Spleen (tissue), 13 donors: ENCODE measurements at places on chromosomes 7 and 10. TPM values are rescaled to one million over a fixed set of nuclear protein-coding genes. Genes with fewer than 3 reads are reported as not detected.
A peak's percentile ranks its signal among the peaks of the same experiment; 100 is the strongest.

GRCh38 chr7:104933521-104933988 lies 80.5 kb upstream of the KMT2E start:
- DNase-seq, result no peak

Gene UPF2
- total RNA-seq, result 29.1 TPM

GRCh38 chr7:1693419-1693990 lies 23.4 kb downstream of the ELFN1 start:
- DNase-seq, result peak; percentile 69

GRCh38 chr10:116653885-116654284 lies 33.1 kb downstream of the PNLIPRP2 start:
- DNase-seq, result no peak

DNA sequence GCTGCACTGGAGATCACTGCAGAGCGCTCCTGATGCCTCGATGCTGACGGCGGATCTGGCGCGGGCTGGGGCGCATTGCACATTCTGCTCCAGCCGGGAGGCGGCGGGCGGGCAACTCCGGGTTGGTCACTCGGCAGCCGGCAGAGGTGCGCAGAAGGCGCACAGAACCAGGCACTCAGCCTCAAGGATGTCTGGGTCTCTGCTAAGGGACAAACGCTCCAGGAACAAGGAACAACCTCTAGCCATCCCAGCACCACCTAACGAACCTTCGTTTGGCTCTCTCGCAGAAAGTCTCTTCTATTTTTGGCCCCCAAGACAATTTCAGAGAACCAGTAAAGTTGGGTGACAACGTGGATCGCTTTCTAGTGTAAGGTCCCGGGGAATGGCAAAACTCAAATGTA lies 254.6 kb downstream of the OTUD1 start:
- peak; percentile 77 for DNase-seq

Gene WIPF3
- total RNA-seq, result 0.70 TPM

Gene NPSR1
- total RNA-seq, result not detected

DNA sequence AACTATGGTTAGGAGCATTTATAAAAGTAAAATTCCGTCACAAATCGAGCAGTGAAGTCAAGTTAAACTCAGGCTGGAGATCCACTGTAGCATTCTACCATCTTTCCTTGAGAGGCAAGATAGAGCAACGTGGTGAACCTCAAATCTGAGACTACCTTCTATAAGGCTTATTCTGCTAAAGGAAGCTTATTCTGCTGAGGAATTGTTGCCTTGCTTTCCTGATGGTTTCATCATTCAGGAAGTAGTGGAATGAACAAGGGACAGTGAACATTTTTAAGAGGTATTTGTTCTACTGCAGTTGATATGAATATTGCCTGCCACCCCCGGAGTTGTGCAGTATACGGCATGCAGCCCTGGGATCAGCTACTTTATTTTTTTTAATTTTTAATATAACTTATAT lies 170.8 kb downstream of the VPS50 start:
- no peak for DNase-seq

- peak; percentile 74 for DNase-seq
Measured at GRCh38 chr7:157660971-157661610, 324.3 kb downstream of the DNAJB6 start.

GRCh38 chr7:42151309-42151708 lies 85.7 kb downstream of the GLI3 start:
- no peak for DNase-seq

DNA sequence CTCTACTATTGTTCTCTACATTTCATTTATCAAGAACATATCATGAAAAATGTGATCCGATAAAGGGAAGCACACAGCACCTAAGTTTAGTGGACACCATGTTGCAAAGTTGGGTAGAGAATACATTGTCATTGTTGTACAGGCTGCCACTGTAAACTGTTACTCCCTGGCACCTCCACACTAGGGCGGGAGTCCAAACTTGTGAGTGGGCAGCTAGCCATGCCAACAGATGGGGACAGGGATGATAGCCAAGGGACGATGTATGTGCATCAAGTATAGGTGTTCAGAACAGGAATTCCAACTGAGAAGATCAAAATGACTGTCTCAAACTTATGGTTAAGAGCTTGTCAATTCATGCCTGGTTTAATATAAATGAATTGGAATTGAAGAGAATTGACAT lies 31.1 kb upstream of the COMMD3 start:
- DNase-seq, result no peak

GRCh38 chr7:33796538-33796937 lies 108.8 kb upstream of the BMPER start:
- no peak for DNase-seq

- no peak for DNase-seq
Measured at GRCh38 chr7:21524680-21525079, 18.2 kb upstream of the DNAH11 start.

DNA sequence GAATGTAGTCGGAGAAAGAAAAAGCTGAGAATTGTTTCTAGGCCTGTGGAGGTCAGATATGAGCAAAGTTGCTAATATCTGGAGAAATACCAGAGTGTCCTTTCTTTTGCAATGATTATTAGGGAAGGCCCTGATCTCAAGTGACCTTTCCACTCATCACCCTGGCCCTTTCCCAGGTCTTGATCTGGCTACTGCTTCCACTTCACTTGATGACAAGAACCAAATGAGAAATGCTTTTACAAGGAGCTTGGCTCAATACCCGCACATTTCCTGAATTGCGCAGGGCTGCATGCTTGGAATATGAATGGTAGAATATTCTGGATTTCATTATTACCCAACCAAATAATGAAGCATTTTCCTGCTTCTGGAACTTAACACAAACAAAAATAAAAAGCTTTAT lies 104.6 kb downstream of the ITGB8 start:
- DNase-seq, result no peak

GRCh38 chr10:73857446-73857845 lies 16.9 kb downstream of the CAMK2G start:
- DNase-seq, result no peak
